ENCODE measurements at places on chromosomes 2 and 18.

DNA sequence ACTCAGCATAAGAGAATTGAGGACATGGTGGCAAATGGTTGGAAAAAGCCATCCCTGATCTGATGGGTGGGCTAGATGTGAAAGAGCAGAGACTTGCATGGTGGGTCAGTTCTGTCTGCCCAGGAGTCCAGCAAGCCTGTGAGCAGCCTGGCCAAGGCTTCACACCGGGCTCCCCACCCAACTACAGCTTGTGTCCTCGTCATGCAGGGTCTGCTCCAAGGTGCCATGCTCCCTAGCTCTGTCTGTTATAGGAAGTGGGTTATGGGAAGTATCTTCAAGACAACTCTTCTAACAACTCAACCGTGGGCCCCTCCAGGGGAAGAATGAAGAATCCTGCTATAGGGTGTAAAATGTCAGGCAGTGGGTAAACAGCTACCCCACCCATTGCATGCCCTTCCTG, 97.4 kb downstream of the ADD2 start:
- DNase-seq = no peak

DNA sequence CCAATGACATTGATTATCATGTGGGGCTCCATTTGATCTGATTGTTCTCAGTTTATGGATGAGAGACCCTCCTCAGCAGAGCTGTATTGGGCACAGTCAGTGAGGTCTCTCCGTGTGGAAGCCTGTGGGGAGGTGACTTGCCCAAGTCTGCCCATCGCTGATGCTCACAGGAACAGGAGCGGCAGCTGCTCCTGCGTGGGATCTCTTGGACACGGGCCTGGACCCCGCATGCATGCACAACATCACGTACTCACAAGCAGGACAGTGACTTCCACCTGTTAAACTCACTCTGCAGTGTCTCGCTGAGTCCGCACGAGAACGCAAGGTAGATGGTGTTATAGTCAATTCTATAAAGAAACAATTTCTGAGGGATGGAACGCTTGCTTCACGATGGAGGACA, 55.0 kb downstream of the KCNF1 start:
- no peak for DNase-seq

- no peak for DNase-seq
Observed at GRCh38 chr2:97720746-97721145, 7.4 kb downstream of the ZAP70 start.

GRCh38 chr18:12035481-12035880, 54.2 kb downstream of the IMPA2 start:
- DNase-seq = no peak

DNA sequence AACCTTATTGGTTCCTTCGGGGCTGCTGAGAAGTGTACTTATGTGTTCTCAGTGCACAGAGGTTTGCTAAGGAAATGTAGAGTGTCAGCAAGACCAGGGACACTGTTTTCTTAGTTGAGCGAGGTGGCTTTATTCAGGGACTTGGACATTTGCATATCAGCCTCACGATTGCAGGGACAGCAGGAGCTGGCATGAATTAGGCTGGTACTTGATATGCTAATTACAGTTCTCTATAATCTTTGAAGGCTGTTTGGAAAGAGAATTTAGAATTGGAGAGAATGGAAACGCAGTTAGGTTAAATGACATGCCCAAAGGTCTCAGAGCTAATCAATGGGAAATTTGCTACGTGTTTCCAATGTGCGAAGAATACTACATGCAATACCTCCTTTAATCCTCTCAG, 18.7 kb upstream of the MTCL1 start:
- DNase-seq = no peak

Data from T-helper 2 cell treated with Interferon-gamma antibody and Interleukin-4, amounts not matched to agents 5 μg/mL and 100 μg/mL, for 36 hours (primary cell).